ENCODE measurements at places on chromosomes 13 and 19.
A peak's percentile ranks its signal among the peaks of the same experiment; 100 is the strongest.

- no peak for DNase-seq
These were observed 488.4 kb downstream of the KLF5 start for GRCh38 chr13:73547239-73547638.

DNA sequence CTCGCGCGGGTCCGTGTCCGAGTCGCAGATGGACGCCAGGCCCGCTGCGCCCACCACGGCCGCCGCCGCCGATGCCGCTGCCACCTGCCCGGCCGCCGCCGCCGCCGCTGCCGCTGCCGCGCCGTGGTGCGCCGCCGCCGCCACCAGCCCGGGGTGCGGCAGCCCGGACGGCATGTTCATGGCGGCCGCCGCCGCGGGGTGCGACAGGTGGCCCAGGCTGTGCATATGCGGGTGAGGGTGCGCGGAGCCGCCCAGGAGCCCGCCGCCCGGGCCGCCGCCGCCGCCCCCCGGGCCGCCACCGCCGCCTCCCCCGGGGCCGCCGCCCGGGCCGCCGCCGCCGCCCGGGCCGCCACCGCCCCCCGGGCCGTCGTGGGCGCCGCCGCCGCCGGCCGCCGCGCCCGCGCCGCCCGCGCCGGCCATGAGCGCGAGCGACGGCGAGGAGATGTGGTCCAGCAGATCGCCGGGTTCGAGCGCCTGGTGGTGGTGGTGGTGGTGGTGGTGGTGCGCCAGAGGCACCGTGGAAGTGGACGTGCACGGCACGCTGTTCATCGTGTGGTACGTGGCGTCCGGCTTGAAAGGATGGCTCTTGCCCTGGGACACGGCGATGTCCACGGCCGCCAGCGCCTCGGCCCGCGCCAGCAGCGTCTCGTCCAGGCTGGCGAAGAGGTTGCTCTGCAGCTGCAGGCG, 1.3 kb downstream of the POU4F1 start:
- DNase-seq, result no peak

DNA sequence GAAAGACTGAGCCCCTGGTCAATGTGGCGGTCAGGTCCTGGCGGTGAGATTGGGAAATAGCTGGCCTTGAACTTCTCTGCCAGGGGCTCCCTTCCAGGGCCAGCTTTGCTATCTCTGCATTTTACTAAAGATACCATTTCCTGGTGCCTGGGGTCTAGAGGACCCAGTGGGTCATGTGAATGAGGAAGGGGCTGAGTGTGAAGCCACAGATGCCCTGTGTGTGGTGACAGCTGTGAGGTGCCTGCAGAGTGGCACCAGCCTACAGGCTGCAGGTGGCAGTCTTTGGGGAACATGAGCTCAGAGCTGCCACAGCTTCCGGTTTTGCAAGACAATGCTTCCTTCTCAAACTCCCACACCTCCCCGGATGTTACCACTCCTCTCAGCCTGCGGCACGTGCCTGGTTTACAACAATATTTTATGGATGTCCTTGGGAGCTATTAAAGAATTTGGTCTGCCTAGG, 5.2 kb upstream of the MLNR start:
- peak; percentile 50 for DNase-seq

GRCh38 chr13:112053167-112053743, 13.7 kb upstream of the SOX1 start:
- no peak for DNase-seq

DNA sequence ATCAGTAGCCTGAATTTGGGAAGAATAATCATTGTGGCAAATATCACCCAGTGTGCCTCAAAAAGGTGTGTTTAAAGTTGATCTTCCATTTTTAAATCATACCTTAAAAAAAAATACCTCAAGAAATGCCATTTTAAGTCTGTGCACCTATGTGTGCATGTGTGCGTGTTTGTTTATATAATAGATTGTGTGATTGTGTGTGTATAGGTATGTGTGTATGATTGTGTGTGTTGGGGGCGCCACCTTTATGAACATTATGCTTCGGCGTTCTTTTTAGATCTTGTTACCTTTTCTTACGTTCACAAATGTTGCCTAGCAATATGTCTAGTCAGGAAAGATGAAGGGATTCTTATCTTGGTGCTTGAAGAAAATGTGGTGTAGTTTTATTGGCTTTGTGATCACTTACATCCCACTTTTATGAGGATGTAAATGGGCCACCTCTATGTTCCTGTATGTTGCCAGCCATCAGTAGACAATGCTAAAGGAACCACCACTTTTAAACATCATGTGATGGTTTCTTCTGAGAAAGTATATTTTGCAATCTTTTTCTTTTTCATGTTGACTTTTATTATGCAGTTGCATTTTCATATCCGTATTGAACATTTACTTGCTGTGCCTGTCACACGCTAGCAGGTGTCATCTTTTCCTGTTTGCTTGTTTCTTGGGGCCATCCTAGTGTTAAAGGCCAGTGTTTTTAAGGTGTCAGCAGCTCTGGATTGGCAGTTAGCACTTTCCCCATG, 2.2 kb upstream of the IRS2 start:
- no peak for DNase-seq
